GM04503 (cell line): ENCODE measurements at places on chromosomes 3 and 15.

DNA sequence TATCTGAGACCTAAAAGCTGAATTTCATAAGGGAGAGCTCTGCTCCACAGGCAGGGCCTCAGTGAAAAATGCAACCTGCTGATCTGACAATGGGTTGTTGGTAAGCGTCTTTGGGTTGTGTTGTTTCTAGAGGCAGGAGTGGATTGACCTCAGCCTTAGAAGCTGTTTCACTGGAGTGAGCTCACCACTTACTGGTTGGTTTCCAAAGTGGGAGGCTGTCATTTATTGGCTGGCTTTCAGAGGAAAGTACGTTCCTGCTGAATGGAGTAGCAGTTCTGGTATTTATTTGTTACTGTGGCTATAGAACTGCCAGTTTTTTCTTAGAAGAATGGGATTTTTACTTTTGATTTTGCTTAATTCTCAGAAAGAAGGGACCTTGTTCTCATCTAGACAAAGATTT is 29.3 kb upstream of the COL6A5 start:
- DNase-seq = peak; percentile 27

DNA sequence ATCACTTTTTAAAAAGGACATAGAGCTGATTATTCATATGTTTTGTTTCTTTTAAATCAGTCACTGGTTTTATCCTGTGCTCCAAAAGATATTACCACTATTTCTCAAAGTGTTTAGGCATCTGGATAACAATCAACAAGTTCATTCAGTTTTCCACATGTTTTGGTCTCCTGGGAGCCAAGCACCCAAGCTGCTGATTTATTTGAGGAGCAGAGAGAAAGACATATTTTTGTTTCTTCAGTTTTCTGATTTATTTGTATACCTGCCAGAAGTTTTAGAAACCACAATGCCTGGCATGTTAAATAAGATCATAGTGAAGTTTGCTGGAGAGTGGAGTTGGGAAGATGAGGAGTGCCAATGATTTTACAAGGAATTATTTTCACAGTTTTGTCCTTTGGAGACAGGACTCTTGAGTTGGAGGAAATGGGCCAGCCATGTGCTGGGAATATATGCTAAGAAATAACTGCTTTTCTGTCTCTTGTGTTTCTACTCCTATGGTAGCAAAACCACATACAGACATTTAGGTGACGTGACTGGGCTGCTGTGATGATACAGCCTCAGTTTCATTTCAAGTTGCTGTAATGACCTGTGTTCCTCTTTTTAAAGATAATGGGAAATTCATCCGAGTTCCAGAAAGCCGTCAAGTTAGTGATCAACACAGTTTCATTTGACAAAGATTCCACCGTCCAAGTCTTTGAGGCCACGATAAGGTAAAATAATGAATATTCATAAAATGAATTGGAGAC is 11.7 kb downstream of the EDEM1 start:
- DNase-seq = no peak

DNA sequence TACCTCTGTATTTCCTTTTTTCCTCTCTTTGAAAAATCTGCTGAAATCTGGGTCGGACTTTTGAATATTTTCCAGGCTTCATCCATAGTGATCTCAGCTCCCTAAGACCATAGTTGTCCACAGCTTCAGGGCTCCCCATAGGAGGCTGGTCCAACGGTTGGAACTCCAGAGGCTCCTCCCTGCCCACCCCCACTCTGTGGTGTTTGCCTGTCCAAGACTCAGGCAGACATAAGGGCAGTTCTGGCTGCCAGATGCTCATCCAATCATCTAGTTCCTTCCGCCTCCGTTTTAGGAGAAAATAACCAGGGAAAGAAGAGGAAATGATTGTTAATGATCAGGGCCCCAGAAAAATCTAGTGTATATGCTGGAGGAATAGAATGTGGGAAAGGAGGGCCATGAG is 27.9 kb upstream of the PRTG start:
- no peak for DNase-seq

GRCh38 chr15:51088585-51088984 is 6.1 kb downstream of the TNFAIP8L3 start:
- DNase-seq = no peak

- no peak for DNase-seq
Measured at GRCh38 chr3:33612607-33613006, 105.4 kb downstream of the CLASP2 start.

GRCh38 chr15:60020736-60021135 is 16.6 kb downstream of the FOXB1 start:
- DNase-seq = no peak

- no peak for DNase-seq
Measured at GRCh38 chr3:172846706-172847105, 96.2 kb downstream of the ECT2 start.

DNA sequence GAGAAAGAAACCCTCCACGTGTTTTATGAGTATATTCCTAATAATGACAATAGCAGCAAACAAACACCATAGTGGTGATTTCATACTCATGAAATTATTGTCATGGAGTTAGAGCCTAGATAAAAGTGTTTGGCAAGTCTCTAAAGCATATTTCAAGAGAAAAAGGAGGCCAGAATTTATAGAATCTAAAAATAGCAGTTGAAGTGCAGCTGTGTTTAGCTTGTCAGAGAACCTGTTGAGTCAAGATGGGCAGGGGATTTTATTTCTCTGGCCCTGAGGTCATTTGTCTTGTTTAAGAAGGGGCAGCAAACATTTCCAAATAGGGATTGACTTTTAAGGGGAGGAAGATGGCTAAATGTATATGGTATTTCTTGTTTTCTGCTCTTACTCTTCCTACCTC is 279.6 kb upstream of the CTDSPL start:
- DNase-seq = no peak

DNA sequence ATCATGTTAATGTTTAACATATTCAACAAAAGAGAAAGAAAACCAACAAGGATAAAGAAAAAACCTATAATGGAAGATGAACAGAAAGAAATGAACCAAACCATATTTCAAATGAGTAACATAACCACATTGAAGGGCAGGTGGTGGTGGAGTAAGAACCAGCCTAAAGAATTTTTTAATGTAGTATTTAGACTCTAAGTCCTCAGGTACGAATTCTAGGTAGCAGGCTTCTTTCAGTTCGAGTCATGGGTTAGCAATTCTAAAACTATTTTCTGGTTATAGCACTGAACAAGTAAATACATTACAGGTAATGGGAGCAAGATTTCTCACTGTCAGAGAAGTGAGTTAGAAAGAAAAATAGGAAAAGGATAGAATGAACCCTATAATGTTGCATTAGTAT is 24.4 kb downstream of the DCBLD2 start:
- no peak for DNase-seq

- no peak for DNase-seq
Measured at GRCh38 chr3:185335799-185336198, 27.1 kb upstream of the MAP3K13 start.

DNA sequence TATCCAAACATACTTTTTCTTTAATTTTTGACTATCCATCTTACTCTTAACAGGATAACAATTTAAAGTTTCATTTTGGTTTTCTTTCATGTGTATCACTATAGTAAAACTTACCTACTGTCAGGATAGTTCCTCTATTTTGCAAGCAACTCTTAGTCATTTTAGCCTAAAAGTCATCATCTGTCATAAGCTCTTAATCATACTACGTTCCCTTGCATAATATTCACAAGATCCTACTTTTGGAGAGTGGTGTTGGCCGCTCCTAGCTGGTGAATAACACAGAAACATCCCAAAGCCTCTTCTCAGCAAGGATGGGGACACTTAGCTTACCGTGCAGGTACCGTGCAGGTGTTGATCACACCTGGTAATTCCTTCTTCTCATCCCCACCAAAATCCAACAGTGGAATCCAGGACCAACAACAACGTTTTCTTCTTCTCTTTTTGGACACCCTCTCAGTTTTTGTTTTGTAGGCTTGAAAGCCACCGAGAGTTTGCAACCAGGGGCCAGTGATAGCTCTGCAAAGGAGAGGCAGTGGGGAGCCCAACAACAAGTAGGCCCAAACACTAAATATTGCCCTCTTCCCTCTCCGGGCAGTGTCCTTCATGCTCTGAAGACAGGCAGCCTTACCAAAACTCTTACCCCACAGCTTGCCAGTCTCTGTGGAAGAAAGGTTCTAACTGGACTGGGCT is 433 bp downstream of the FILIP1L start:
- no peak for DNase-seq

GRCh38 chr3:122462406-122462805 is 46.5 kb upstream of the WDR5B start:
- no peak for DNase-seq

DNA sequence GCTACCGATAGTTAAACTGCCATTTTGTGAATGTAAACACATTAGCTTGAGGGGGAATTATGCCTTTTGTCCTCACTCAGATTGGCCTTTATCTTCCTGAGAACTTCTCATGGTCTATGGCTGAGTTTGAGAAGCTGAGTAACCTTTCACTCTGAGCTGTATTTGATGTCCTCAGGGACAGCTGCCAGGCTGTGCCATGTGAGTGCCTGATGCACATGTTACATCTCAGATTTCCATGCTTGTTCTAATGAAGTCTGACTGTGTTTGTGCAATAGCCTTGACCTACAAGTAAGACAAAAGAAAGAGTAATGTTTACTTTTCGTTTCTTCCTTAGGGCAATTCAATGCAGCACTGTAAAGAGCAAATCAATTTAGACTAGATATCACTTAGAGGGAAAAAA is 44.1 kb upstream of the ARL6 start:
- no peak for DNase-seq

DNA sequence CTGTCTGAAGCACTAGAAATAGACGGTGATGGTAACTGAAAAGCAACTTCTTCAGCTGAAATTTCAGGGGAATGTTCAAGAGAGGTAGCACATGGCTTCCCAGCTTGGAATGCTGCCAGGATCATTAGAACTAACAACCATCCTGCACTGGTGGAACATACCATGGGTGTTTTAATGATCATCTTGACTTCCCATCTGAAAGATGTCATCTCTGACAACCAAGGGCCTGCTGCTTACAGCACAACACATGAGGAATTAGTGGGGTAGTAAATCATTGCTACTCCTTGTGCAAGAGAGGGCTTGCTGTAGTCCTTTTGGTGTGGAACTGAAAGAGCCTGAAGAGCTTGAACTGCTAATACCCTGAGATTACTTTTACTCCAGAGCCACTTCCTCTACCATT is 853.7 kb downstream of the MCTP2 start:
- peak; percentile 25 for DNase-seq

DNA sequence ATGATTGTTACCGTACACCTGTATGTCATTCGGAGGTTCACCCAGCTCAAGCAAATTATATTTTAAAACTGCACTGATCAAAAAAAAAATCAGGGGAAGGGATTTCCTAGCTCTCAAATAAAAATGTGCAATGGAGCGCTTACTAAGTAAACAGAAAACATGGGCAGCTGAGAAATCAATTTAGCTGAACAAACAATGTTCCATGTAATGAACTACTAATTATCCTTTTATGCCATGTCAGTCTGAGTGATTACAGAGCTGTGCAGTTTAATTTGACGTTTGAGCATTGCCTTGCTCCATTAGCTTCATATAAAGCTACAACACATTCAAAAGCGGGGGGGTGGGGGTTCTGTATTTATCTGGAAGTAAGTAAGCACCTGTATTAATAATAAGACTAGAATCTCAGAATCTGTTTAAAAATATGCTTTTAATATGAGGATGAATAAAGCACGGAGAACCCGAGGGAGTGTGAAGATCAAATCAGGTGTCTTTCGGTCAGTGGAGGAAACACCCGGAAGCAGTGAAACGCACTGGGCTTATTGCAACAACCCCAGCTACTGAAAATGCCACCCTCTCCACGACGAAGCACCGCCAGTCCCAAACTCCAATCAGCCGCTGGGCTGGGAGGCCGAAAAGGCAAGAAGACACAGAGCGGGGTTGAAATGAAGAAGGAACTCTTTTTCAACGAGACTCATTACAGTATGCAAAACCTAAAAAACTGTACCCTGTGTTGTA is 196.5 kb upstream of the ATP11B start:
- DNase-seq = no peak

DNA sequence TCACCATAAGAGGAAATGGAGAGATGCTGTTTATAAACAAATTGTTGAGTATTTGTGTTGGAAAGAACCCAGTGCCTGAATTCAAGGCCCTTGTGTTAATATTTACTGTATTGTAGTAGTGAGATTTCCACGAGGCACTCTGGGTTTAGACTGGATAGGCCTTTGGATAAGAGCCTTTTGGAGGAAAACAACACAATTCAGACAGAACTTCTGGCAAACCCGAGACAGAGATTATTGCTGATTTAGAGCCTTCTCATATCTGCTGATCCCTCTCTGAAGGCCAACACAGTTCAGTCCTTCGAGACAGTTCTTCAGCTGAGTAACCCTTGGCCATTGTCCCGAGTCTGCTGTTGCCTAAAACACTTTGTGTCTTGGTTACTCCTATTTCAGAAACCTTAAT is 55.7 kb downstream of the LMCD1 start:
- DNase-seq = no peak

DNA sequence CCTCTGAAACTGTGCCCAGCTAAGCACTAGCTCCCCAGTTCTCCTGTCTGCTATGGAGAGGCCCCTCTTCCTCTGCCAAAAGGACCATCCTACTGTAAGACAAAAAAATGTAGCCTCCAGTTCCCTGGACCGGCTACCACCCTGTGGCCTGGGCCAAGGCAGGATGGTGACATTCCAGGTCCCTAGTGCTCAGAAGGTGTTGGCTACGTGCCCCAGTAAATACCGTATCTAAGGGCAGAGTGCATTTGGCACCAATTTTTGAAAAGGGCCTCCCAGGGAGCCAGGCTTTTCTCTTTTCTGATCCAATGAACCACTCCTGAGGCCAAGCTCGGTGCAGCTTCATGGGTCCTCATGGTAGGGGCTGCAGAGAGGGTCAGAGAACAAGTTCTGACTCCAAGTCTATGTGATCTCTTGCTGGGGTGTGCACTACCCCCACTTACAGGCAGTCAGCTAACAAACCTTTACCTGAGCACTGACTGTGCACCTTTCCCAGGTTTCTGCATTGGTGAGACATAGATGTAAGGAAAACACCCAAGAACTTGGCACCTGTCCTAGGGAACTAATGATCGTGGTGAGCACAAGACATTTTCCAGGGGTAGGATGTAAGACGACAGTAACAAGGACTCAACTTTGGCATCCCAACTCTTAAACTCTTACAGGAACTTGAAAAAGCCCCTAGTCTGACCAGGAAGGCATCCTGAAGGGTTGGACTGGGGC is 32.6 kb downstream of the TLE3 start:
- DNase-seq = no peak

GRCh38 chr15:48582452-48583247 is 62.9 kb downstream of the FBN1 start:
- DNase-seq = peak; percentile 97

- peak; percentile 95 for DNase-seq
Measured at GRCh38 chr3:184568924-184569829, 7.6 kb downstream of the EPHB3 start.

GRCh38 chr3:134970895-134971294 is 175.8 kb downstream of the EPHB1 start:
- DNase-seq = no peak

DNA sequence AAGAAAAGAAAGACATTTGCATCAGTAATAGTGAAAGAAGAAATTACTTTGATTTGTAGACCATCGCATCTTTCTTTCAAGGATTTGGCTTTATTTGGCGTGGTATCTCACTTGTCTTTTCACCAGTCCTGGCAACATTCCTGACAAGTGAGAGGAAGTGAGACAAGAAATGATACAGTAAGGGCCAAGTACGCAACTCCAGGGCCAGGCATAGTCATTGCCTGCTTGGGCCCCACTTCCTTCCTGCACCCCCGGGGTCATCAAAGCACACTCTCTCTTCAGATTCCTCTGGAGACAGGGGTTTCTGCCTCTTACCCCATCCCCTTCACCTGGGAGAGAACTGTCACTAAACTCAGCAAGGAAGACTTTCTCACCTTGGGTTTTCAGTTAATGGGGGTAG is 55.1 kb downstream of the CD47 start:
- DNase-seq = no peak
